ENCODE measurements at places on chromosomes 1 and 21.

DNA sequence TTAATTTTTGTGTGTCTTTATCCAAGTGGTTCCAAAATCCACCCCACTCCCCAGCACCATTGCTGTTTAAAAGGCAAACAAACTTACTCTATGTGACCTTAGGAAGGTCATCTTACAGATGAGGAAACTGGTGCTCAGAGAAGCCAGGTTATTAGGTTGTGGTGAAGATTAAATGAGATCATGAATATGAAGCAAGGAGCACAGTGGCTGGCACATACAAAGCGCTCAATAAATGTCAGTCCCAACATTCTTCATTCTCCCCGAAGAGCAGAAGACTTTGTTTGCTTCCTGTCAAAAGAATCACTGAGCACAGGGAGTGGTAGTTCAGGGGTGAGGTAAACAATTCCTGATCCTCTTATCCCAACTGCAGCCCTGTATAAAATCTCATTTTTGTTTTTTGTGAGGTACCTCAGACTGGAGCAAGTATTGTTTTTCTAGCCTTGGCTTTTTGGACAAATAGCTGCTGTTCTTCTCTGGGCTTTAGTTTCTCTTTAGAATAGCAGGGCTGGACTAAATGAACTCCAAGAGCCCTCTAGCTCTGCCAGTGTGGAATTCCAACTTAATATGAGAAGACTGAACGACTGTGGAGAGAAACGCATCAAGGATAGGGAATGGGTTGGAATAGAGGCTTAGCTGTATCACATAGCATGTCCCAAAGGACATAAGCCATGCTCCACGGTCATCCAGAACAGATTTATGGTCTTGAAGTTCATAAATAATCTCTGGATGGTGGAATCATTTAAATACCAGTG is 455.3 kb upstream of the USP24 start:
- no peak for DNase-seq

GRCh38 chr21:44920694-44921604 is at the start of gene ITGB2:
TSS of gene ITGB2 (minus strand) at chr21:44920899. CDS start at chr21:44910782, 10,117 bp downstream.
- no peak for DNase-seq

DNA sequence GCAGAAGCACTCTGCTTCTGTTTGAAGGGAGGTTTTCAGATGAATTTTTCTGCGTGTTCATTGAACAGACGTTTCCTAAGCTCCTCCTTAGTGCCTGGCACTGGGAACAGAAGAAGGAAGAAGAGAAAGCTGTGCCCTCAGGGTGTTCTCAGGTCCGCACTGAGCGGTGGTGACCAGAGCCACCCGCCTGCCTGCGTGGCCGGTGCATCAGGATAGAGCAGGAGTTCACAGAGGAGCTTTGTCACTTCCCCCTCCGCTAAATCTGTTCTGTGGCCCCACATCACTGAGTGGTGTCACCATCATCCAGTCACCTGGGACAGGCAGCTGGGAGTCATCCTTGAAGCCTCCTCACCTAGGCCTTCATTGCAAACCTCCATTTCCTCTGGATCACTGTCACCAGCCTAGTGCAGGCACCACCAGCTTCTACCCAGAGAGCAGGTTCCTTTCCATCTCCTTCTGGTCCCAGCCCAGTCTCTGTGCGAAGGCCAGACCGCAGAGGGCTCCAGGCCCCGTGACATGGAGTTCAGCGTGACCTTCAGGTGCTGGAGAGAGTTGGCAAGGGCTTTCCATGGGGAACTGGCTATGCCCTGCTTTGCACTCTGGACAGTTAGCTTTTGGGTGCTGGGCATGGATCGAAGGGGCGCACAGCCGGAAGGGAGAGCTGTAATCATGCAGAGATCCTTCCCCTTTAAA is 21.7 kb downstream of the PARK7 start:
- no peak for DNase-seq

GRCh38 chr21:36904093-36904666 is 62.3 kb downstream of the HLCS start:
- no peak for DNase-seq

- DNase-seq, result no peak
Measured at GRCh38 chr1:10599194-10599861, 124.6 kb downstream of the PEX14 start.

DNA sequence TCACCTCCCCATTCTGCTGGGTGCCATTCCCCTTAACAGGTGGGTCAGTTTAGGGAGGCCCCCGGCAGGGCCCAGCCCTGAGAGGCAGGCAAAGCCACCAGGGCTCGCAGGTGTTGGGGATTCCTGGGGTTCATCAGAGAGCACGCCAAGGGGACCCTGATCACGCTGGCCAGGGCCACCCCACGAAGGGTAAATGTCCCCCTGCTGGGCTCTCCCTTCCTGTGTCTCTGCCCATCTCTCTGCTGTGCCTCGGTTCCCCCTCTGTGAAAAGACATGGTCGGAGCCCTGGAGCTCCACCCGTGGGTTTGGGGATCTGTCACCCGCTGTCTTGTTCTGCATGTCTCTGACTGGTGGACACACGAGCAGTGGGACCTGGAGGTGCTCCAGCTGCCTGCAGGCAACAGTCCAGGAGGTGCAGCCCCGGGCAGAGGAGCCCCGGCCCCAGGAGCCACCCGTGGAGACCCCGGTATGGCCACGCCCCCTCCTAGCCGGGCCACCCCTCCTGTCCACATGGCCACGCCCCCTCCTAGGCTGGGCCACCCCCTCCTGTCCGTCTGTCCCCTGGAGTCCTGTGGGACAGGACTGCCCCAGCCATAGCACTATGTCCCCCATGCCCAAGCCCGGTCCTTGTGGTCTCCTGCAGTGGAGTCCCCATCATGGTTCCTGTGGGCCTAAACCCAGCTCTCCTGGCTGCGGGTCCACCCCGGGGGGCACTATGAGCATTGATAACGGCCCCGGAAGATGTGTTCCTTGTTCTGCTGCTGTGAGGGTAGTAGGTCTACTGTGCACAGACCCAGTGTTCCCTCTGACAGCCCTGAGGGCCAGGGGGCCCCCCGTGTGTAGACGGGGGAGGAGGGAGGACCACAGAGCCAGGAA is 6.5 kb downstream of the AIRE start:
- no peak for DNase-seq

DNA sequence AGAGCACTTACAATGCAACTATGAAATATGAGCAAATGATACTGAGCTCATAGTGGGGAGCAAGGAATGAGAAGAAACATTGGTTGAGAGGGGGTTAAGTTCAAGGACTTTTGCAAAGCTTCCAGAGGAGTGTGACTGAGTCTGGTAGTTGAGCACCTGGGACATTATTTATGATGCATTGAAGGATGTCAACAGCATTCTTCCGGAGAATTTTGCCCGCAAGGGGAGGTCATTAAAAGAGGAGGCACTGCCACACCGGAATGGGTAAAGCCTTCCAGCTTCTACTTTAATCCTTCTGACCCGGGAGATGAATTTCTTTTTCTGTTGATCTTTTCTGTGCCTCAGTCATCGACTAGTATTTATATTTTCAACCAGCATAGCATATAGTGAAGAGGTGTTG is 208.4 kb upstream of the CAMK1G start:
- no peak for DNase-seq

DNA sequence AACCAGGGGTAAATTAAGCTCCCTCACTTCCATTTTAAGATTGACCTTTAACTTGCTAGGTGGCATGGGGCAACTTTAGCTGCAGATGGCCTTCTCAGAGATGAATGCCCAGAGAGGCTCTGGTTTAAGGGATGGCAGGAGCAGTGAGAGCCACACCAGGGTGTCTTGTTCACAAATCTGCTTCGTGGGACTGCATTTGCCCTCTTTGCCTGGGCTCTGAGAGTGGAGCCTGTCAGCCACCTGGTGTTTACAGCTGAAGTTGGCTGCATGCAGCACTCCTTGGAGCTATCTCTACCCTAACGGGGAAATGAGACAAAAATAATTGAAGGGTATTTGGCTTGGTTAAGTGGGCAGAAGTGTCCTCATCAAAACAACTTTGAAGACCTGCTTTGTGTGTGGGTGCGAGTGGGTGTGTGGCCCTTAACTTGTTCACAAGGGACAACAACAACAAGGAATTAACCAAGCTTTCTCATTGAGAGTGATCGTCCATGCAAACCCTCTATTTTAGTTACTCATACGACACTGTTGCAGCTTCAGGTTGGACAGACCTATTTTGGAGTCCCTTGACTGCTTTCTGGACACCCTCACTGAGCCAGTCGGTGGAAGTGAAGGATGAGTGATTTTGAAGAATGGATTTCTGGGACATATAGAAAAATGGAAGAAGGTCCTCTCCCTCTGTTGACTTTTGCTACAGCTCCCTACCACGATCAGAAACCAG is 29.8 kb downstream of the PGM1 start:
- no peak for DNase-seq

GRCh38 chr1:186033847-186034271 is 299.7 kb downstream of the HMCN1 start:
- no peak for DNase-seq

- no peak for DNase-seq
Measured at GRCh38 chr21:29418813-29419212, 120.1 kb downstream of the BACH1 start.

All from dorsolateral prefrontal cortex (tissue), 122 donors.